ENCODE measurements at places on chromosomes 1 and 21.

DNA sequence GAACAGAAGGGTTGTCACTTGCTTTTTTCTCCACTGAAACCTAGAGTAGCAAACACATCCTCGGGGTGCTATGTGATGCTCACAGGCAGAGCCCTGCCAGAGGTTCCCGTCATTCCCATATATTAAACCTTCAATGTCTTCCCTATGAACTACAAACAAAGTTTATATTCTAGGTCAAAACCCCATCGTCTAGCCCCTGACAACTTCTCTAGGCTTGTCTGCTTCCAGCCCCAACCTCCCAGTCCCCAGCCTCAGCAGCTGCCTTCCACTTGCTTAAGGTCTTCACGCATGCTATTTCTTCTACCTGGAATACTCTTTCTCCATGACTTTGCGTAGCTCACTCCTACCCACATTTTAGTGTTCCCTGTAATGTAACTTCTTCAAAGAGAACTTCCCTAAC, 1.9 kb upstream of the TLR5 start:
- no peak for DNase-seq

DNA sequence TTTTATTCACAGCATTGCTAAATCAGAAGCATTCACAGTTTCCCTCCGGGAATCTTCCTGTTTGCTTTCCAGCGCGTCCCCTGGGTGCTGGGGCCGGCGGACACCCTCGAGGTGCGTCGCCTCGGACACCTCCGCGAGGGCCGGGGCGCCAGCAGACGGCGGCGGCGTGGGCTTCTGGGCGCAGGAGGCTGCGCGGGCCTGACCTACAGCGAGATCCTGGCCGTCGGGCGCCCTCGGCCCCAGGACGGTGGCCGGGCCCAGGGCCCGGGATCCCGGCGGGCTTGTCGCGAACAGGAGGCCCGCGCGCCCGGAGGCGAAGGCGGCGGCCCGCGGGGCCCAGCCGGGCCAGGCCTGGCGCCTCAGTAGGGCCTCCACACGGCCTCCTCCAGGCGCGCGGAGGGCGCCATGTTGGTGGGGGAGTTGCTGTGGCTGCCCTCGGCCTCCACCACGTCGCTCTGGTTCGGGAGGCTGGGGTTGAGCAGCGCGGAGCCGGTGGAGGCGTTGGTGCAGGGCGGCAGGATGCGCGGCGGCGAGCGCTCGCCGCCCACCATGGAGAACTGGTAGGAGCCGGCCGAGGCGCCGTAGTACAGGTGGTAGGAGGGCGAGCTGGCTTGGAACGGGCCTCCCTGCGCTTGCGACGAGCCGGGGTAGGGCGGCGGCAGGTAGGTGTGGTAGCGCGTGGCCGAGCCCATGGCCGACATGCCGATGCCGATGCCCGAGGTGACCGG, 123.1 kb downstream of the CLIC6 start:
- DNase-seq, result no peak

- DNase-seq, result no peak
Observed at GRCh38 chr1:22704440-22705067, 6.1 kb upstream of the EPHB2 start.

DNA sequence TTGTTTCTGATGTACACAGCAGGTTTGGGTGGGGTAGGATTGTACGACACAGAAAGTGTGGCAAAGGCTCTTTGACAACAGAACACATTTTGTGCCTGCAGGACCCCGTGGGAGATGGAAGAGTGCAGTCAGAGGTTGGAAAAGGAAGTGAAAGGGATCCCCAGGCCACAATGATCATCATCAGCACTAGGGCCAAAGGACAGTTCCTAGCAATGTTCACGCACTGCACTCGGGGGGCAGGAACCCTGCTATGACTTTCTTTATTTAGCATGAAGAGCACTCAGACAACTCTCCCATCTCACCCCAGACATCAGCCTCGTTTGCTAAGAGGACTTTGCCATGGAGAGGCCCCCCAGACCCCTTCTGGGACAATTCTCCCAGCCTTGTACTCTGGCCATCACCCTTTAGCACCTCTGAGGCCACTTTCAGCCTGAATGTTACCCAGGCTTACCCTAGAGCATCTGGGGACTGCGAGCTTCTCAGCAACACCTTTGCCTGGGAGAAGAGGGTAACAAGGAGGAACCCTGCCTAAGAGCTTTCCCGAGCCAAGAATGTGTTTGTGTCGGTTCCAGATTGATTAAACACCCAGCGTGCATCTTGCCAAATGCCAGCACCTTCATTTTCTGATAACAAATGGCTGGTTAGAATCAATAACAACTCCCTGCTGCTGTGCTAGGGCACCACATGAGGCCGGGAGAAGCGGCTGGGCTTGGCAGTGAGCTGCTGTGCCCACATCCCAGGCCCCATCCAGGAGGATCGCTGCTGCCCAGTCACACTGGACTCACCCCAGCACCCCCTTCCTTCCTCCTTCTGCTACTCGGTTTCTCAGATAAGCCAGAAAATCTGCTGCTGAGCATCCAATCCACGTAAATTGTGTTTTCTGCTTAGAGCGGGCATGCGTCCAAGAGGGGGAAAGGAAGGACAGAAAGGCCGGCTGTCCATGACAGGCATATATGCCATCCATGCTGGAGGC, 633.1 kb downstream of the AJAP1 start:
- no peak for DNase-seq

DNA sequence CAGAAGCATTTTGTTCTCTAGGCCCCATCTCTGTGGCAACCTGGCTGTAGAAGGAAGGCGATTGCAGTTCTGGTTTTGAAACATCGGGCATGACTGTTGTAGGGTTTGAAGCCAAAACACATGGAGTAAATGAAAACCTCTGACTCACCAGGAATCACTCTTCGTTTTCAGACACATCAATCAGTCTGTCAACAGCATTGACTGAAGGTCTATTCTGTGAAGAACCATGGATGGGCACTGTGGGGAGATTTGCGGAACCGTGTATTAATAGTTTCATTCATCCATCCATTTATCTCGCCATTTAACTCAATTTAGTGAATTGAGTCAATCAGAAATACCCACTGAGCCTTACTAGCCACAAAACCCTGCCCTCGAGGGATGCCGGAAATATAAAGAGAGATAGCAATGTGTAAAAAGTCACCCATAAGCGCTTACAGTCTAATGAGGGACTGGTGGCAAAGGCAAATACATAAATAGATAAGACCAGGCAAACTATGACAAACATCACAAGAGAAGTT, 364.6 kb upstream of the PROX1 start:
- DNase-seq, result no peak

DNA sequence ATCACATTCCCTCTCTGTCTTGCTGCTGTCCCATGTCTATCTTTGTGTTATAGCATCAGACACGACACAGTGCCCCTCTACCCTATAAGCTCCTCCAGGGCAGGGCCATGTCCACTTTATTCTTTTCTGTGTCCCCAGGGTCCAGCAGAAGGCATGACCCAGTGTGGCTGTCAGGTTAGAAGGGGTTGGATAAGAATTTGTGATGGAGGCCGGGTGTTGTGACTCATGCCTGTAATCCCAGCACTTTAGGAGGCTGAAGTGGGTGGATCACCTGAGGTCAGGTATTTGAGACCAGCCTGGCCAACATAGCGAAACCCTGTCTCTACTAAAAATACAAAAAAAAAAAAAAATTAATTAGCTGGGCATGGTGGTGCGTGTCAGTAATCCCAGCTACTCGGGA, 26.3 kb upstream of the RNF19B start:
- no peak for DNase-seq

- DNase-seq, result no peak
Observed at GRCh38 chr1:201307760-201308499, 24.6 kb downstream of the PKP1 start.

- DNase-seq, result no peak
Observed at GRCh38 chr1:41573785-41574713, 89.6 kb upstream of the EDN2 start.

GRCh38 chr1:92990828-92991227, 29.6 kb upstream of the DIPK1A start:
- no peak for DNase-seq

- no peak for DNase-seq
Observed at GRCh38 chr1:183070923-183071618, 47.9 kb downstream of the LAMC1 start.

DNA sequence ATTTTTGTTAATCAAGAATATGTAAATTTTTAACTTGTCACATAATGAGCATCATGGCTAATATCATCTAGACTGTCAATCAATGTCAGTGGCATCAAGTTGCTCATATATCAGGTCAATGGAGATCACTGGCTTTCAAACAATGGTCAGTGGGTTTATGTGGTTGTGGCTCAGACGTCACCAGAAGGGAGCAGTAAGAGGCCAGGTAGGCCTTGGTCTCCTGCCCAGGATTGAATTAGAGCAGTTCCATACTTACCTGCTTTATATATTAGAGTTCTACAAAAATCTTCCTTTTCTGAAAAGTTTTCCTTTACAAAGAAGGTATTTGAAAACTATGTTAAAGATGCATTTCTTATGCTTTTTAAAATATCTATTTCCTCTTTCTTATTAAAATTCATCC, 206.3 kb upstream of the B3GALT2 start:
- no peak for DNase-seq

DNA sequence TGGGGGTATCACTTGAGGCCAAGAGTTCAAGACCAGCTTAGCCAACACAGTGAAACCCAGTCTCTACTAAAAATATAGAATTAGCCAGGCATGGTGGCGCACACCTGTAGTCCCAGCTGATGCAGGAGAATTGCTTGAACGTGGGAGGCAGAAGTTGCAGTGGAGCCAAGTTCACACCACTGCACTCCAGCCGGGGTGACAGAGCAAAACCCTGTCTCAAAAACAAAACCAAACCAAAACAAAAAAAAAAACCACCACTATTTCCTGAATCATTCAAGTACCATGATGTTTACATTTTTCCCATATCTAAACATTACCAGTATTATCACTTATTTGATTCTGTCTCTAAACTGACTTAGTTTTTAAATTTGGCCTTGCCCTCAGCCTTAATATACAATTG, 29.5 kb downstream of the TUT4 start:
- no peak for DNase-seq

DNA sequence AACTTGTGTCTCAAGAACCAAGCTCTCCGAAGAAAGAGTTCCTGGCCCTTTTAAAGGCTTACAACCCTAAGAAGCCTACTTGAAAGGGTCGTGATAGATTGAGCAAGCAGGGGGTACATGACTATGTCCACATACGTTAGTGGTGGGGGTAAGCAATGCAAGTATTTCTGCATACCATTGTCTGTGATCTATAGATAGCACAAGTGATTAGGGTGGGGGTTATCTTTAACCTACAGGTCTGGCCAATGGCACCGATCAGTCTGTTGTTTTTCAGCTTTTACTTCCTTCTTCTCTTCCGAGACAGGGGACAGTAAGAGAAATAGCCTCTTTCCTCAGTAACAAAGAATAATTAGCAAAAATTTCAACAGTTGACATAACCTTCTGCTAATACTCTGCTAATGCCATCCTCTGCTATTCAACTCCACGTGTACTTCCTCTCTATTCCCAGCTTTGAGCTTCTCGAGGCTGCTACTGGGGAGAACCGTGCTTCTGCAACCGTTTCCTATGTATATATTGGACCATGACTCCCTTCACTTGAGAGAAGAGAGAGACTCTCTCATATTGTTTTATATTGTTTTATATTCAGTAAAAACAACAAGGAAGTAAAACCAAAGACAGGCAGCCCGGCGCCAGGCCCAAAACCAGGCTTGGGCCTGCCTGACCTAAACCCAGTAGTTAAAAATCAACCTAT, 727.7 kb upstream of the NCAM2 start:
- no peak for DNase-seq

DNA sequence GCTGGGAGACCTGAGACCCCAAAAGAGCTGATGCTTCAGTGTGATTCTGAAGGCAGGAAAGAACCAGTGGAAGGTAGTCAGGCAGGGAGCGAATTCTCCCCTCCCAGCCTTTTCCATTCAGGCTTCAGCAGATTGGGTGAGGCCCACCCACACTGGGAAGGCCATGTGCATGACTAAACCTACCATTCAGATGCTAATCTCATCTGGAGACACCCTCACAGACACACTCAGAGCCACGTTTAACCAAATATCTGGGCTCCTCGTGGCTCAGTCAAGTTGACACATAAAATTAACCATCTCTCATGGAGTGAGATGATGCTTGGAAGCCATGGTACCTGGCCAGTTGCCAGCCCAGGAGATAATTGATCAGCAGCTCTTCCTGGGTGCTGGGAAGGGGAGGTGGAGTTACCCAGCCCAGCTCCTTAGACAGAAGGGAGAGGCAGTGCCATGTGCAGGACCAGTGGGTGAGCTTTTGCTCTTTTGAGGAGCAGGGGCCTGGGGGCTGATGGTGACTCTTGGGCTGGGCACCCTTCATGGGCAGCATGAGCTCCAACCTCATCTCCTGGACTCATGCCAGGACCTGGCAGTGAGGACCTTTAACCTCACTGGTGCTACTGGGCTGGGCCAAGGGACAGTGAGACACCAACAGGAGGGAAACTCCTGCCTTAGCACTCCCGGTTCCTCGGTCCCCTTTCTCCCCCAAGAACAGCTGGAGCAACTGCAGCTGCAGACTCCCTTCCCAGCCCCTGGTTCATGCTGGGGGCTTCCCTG, 89.0 kb upstream of the ACTL8 start:
- no peak for DNase-seq

DNA sequence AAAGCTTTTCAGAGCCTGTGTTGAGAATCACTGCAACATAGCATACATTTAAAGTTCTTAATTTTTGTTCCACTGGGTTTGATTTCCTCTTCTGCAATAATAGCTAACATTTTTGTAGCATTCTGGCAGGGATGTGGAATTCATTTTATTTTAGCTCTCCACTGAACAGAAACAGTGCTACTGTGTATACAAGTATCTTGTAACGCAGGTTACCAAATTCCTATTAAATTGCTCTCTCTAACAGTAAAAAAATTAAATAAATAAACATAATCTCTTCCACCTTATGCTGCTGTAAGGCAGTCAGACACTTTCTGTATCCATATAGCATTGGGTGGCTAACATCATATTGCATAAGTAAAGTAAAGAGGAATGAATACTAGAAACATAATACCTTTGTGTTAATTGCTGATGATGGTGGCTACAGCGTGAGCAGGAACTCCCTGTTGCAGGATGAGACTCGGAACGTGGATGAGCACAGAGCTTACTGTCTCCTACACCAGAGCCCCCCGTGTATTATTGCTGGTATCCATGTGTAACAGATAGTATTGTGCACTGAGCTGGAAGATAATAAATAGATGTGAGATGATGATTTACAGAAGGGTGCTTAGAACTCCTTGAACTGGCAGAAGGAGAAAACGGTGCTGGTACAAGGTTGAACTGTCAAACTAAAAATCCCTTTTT, 276.9 kb upstream of the SNX7 start:
- no peak for DNase-seq

DNA sequence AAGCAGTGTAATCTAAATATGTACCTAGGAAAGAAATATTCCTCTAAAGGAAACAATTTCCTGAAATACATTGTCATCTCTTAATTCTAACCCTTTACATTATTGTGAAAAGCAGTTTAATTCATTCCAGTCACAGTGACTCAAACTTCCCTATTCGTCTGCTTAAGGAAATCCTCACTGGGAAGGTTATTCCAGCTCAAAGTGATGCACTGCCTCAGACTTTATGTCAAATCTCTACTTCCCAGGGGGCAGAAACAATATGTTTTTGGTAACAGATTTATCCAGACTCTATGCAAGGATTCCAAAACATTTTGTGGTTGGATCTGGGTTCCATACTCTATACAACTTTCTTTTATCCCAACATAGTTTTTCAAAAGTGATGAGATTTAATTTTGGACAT, 145.2 kb downstream of the NTMT2 start:
- DNase-seq, result no peak

GRCh38 chr21:43311301-43311817, 115.6 kb downstream of the SIK1 start:
- DNase-seq, result no peak

GRCh38 chr1:201251851-201252430, 31.4 kb upstream of the PKP1 start:
- DNase-seq, result no peak

All from esophagus squamous epithelium (tissue), 5 donors.